CD4-positive, alpha-beta T cell treated with Interleukin-21 for 1 hour (primary cell): ENCODE measurements at places on chromosomes 13 and 19.

- DNase-seq = no peak
Observed at GRCh38 chr13:44334751-44335150, 38.9 kb upstream of the SERP2 start.

- DNase-seq = peak; percentile 91
Observed at GRCh38 chr19:18543814-18544475, 572 bp upstream of the FKBP8 start.

GRCh38 chr13:41137951-41138350, 5.3 kb upstream of the KBTBD6 start:
- no peak for DNase-seq

DNA sequence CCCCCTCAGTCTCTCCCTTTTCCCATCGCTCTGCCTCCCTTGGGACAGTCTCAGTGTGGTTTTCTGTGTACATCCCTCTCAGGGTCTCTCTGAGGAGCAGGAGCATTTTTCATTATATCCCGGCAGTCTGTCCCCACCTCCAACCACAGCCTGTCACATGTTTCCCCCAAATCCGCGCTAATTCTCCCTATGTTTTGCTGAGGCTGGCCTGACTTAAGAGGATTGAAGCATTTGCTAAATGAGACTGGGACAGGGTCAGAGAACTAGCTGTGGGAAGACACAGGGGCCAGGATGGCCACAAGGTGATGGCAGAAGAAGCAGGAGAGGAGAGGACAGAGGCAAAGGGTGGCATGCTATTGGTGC, 5.5 kb downstream of the TPRX1 start:
- no peak for DNase-seq

DNA sequence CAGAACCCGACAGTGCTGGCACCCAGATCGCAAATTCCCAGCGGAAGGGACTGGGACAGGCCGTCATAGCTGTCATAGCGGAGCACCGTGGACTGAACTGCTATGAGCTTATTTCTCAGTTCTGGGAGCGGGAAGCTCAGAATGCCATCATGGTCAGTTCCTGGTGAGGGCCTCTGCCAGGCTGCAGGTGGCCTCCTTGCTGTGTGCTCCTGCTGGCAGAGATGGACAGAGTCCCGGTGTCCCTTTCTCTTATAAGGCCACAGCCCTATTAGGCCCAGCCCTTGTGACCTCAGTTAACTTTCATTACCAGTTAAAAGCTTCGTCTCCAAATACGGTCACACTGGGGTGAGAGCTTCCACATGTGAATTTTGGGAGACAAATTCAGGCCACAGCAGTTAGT, 4.6 kb downstream of the ZNF444 start:
- DNase-seq = no peak

- DNase-seq = no peak
Observed at GRCh38 chr13:109243311-109243951, 543.0 kb downstream of the IRS2 start.

GRCh38 chr13:76795701-76796695, 90.2 kb downstream of the KCTD12 start:
- DNase-seq = no peak

DNA sequence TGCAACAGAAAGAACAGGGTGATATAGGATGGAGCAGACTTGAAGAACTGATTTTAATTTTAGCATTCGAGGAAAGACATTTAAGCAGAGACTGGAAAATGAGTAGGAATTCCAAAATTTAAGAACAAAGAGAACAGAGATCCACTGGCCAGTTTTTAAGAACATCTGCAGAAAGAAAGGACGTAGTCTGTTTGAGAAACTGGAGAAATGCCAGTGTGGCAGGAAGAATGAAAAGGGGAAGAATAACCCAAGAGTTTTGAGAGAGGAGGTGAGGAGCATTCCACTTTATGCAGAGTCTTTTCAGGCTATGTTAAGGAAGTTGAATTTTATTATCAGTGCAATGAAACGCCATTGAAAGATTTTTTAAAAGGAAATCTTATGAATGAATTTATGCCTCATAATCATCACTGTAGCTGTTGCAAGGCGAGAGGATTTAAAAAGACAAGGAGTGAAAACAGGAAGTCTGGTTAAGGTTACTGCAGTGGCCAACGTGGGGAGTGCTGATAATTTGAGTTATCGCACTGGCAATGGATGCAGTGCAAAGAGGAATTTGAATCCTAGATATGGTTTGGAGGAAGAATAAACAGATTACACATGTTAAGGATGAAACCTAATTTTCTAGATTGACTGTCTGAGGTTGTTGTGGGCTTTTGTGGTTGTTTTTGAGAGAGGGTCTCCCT, 253.8 kb downstream of the DACH1 start:
- DNase-seq = no peak

- DNase-seq = peak; percentile 54
Observed at GRCh38 chr13:42354241-42355091, 82.5 kb downstream of the AKAP11 start.

DNA sequence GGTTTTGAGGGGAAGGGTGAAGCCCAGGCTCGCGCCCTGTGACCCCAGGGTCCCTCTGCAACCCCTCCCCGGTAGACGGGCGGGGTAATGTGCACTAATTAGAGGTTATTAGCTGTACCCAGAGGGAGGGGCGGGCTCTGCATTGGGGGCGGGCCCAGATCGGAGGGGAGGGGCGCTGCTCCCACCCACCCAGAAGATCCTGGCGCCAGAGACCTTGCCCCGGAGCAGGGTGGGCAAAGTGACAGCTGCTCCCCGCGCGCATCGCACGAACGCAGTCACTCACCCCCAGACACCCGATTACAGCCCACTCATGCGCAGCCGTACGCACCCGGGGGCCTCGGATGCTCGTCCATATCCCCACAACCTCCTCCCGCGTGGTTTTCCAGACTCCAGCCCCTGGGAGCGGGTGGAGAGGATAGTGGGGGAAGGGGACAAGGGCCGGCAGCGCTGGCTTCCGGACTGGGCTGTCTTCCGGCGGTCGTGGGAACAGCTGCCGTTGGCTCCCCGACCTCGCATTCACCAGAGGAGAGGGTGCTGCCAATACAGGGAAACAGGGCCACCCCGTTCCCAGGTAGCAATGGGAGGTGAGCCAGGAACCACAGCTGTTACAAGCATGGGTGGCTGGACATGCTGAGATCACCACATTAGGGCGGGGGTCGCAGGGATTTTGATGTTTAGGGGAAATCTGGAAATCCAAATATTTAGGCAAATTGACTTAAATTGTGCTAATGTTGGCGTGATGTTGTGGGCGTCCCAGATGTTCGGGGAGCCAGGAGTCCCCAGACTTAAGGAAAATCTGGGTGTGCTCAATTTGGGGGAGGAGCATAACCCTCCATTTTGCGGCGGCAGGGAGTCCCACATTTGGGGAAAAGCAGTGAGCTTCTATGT, 2.9 kb upstream of the HOOK2 start:
- peak; percentile 62 for DNase-seq

DNA sequence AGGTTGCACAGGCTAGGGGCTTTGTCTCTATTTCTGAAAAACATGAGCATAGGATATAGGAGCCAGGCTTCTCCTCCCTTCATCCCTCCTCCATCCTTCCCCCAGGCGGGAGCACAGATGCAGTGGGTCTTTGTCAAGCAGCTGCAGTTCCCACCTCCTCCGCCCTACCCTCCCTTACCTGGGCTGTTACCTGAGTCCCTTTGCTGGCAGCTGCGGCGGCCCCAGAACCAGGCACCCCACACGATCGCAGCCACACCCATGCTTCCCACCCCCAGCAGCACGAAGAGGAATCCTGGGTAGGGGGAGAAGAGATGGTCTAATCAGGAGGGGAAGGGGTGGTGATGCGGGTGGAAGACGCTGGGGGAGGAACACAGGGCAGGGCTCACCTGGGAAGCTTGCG, 7.8 kb downstream of the TMIGD2 start:
- DNase-seq = no peak

DNA sequence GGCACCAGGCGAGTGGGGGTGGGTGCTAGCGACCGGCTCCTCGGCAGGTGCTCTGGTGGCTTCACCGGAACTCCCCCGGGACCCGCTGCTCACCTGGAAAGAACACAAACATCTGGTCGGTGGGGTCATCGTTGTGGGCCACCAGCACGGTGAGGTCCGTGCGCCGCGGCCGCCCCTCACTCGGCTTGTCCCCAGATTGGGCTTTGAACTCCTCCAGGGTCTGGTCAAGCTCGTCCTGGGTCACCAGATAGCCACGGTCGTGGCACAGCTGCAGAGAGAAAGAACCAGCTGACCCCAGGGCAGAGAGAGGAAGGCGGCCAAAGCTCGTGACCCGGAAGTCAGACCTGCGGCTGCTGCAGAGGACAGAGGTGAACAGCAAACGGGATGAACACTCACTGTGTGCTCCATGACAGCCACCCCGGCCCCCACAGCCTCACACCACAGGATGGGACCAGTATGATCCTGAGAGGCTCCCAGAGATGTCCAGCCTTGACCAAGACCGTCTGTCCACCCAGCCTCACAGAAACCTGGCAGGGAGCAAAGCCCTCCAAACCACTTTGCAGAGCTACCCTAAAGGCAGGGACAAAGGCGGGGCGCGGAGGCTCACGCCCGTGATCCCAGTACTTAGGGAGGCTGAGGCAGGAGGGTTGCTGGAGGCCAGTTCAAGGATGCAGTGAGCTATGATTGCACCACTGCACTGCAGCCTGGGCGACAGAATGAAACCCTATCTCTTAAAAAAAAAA, 1.2 kb downstream of the POLR2E start:
- DNase-seq = no peak

DNA sequence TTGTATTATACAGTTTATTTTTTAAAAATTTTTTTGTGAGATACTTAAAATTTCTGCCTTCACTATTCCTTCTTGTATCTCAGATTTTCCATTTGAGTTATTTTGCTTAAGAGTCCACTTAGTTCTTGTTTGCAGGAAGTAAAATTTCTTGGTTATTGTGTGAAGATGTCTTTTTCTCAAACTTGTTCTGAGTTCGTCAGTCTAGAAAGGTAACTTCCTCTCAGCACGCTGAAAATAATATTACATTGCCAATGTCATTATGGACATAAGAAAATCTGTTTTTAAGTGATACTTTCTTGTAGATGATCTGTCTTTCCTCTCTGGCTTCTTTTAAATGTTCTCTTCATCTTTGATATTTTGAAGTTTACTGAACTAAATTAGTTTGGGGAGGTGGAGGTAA, 731.7 kb upstream of the GPC6 start:
- no peak for DNase-seq

DNA sequence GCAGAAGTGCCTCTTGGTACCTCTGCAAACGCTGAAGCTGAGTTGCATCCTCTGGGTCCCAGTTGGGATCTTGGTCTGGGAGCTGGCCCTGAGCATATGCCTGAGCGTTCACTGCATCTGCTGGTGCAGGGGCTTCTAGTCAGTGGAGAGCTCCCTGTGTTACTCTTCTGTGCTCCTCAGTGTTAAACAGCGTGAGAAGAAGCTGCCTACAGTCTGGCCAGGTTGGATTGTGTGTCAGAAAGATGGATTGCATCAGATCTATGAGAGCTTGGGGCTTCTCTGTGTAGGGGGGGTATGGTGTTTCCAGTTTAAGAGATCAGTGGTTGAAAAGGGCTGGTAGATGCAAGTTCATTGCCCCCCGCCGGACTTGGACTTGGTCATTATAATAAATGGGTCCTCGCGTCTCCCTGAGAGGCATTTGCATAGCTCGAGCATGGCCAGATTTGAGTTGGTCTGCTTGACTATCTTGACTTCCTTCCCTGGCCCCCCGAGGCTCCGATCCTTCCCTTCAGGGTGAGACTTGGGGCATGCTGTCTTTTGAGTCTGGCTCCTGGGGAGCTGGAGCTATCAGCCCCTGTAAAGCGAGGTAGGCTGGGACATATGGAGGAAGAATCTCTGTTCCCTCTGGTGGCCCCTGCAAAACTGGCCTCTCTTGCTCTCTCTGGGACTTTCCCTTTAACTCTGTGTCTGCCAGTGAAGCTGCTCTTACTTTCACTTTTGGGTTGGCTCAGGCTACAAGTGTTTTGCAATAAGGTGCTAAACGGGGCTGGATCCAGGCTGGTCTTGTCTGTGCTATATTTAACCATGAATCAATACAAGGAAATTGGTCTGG, 52.9 kb downstream of the OR10H4 start:
- DNase-seq = peak; percentile 61

GRCh38 chr13:63287926-63288325, 1872.3 kb upstream of the PCDH20 start:
- no peak for DNase-seq

DNA sequence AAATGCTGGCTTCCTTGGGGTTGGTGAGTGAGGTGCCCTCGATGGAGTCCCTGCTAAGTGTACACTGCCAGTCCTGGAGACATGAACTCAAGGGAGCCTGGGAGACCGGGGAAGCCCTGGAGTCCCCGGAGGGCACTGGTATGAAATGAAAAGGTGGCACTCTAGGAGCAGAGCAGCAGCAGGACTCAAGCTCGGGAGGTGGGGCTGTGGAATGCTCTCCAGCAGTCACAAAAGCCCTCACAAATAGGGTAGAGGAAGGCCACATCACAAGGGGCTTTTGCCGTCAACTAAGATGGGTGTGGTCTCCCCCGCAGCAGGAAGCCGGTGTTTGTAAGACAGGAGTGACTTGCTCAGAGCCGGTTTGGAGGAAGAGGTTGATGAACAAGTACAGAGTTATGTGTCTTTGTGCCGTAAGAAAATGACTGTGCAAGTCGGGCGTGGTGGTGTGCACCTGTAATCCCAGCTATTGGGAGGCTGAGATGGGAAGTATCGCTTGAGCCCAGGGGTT, 19.3 kb downstream of the CCNE1 start:
- DNase-seq = peak; percentile 73

DNA sequence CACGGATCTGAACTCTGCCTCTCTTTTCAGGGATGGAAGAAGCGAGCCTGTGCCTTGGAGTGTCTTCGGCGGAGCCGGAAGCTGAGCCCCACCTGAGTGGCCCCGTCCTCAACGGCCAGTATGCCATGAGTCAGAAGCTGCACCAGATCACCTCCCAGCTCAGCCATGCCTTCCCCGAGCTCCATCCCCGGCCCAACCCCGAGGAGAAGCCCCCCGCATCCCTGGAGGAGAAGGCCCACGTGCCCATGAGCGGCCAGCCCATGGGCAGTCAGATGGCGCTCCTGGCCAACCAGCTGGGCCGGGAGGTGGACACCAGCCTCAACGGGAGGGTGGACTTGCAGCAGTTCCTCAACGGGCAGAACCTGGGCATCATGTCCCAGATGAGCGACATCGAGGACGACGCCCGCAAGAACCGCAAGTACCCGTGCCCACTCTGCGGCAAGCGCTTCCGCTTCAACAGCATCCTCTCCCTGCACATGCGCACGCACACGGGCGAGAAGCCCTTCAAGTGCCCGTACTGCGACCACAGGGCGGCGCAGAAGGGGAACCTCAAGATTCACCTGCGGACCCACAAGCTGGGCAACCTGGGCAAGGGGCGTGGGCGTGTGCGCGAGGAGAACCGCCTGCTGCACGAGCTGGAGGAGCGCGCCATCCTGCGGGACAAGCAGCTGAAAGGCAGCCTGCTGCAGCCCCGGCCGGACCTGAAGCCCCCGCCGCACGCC, 71.5 kb downstream of the ZNF536 start:
- DNase-seq = no peak

- DNase-seq = no peak
Observed at GRCh38 chr13:67769063-67769986, 539.2 kb upstream of the PCDH9 start.

DNA sequence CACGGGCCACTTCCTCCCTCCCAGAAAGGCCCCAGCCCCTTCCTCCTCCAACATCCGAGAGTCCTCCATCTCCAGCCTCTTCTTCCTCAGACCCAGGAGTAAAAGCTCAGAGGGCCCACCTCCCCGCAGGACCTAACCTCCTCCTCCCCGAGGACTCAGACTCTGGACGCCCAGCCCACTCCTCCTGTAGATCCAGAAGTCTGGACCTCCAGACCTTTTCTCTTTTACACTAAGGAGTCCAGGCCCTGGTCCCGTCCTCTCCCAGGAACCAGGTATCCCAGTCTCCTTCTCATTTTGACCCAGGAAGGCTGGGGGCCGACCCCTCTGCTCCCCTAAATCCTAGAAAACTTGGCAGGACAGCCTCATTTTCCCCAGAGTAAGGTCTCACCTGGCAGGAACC, 1.9 kb upstream of the KLK8 start:
- DNase-seq = no peak

- DNase-seq = peak; percentile 56
Observed at GRCh38 chr19:1672038-1672768, 19.8 kb upstream of the TCF3 start.
